ENCODE measurements at places on chromosomes 4 and X.
A peak's percentile ranks its signal among the peaks of the same experiment; 100 is the strongest.

DNA sequence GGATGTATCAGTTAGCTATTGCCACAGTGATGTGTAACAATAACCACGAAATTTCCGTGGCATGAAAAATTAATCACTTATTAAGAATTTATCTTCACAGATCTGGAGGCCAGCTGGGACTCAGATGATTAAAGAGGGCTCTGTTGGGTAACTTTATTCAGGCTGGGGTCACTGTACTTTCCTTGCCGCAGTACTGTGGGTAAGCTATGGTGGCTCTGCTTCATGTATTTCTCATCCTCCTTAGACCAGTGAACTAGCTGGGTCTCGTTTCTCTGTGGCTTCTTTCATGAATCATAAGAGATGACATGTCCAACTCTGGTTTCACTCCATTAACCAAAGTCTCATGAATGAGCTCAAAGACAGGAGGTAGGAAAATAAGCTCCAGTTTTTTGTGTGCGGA lies 13.5 kb downstream of the TEX13B start:
- no peak for DNase-seq

DNA sequence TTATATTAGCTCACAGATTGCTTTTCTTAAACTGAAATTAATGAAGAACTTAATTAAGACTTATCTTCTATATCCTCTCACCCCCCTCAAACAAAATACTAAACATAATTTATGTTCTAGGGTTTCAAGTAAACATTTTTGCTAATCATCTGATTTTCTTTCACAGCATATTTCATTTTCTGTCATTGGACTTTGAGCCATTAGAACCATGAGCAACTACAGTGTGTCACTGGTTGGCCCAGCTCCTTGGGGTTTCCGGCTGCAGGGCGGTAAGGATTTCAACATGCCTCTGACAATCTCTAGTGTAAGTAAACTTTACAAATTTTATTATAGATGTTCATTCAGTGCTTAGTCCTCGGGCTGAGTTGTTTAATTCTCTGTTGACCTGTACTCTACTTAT lies 3.3 kb downstream of the PDLIM5 start:
- DNase-seq: no peak

DNA sequence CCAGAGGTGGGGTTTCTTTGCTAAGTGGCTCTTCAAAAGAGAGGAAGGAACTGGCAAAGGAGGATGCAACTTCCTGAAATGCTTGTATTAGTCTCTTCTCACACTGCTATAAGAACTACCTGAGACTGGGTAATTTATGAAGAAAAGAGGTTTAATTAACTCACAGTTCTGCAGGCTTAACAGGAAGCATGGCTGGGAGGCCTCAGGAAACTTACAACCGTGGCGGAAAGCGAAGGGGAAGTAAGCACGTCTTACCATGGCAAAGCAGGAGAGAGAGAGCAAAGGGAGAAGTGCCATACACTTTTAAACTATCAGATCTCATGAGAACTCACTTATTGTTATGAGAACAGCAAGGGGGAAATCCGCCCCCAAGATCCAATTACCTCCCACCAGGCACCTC lies 505.7 kb downstream of the ZNF674 start:
- peak; percentile 3 for DNase-seq

GRCh38 chrX:43756076-43756475 lies 100.0 kb downstream of the MAOA start:
- no peak for DNase-seq

GRCh38 chr4:151671541-151672059 lies 89.2 kb downstream of the GATB start:
- peak; percentile 95 for DNase-seq

GRCh38 chr4:133137571-133137970 lies 11.5 kb upstream of the PCDH10 start:
- no peak for DNase-seq

GRCh38 chr4:83979773-83980172 lies 443.9 kb downstream of the GPAT3 start:
- no peak for DNase-seq
